Stimulated activated CD4-positive, alpha-beta T cell treated with anti-CD3 and anti-CD28 coated beads, TNF-alpha, amount 100 ng/mL, for 48 hours (primary cell): ENCODE measurements at places on chromosomes 3 and 15.
A peak's percentile ranks its signal among the peaks of the same experiment; 100 is the strongest.

GRCh38 chr3:161296814-161297213 lies 74.5 kb downstream of the SPTSSB start:
- no peak for DNase-seq

- no peak for DNase-seq
These were observed 40.3 kb downstream of the RPL39L start for GRCh38 chr3:187098923-187099512.

DNA sequence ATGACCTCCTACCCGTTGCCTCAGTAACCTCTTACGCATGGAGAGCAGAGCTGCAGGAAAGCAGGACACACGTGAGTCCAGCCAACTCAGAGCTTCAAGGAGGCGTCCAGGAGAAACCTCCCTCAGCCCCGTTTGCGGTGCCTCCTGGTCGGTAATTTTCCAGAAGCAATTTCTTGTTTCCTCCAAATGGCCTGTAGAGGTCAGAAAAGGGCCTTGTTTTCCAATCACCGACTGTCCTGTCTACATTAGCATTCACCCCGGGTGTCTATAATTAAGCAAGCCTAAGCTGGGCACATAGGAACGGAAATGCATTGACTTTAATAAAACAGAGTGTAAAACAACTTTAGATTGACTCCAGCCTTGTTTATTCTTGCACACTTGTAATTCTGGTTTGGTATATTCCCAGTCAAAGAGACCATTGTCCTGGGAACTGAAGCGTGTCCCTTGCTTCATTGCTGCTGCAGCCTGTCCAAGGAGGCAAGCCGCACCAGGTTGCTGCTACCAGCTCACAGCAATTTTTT lies 836.2 kb downstream of the AGBL1 start:
- DNase-seq: no peak

DNA sequence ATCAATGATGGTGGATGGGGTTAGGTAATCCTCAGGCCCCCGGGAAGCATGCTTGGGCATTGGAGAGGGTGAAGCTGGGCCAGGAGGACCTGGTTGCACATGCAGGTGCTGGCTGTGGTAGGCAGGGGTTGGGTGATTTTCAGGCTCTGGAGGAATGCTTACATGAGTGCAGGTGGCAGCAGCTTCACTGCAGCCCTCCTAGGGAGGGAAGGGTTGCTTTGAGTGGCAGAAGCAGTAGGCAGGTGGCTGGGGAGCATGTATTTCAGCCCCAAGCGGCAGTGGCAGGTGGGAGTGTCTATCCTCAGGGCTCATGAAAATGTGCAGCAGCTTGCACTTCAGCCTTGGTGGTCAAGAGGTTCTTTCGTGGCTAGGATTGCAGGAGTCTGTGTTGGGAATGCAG lies 230.0 kb upstream of the CTNNB1 start:
- DNase-seq: no peak

DNA sequence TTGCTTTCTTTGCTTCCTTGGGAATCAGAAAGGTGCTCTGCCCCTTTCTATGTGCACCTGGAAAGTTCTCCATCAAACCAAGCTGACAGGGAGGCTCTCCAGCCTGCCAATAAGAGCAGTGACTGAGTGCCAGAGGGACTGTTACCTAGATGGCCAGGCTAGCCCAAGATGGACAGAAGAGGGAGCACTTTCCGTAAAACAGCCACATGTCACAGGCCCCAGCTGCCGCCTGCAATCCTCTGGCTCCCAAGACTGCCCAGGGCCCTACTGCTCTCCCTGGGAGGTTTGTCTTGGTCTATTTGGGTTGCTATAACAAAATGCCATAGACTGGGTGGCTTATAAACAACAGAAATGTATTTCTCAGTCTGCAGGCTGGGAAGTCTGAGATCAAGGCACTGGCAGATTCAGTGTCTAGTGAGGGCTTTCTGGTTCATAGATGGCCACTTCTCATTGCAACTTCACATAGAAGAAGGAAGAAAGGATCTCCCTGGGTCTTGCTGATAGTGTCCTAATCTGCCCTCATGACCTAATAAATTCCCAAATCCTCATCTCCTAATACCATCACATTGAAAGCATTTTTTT lies 72.3 kb downstream of the TAMM41 start:
- no peak for DNase-seq

DNA sequence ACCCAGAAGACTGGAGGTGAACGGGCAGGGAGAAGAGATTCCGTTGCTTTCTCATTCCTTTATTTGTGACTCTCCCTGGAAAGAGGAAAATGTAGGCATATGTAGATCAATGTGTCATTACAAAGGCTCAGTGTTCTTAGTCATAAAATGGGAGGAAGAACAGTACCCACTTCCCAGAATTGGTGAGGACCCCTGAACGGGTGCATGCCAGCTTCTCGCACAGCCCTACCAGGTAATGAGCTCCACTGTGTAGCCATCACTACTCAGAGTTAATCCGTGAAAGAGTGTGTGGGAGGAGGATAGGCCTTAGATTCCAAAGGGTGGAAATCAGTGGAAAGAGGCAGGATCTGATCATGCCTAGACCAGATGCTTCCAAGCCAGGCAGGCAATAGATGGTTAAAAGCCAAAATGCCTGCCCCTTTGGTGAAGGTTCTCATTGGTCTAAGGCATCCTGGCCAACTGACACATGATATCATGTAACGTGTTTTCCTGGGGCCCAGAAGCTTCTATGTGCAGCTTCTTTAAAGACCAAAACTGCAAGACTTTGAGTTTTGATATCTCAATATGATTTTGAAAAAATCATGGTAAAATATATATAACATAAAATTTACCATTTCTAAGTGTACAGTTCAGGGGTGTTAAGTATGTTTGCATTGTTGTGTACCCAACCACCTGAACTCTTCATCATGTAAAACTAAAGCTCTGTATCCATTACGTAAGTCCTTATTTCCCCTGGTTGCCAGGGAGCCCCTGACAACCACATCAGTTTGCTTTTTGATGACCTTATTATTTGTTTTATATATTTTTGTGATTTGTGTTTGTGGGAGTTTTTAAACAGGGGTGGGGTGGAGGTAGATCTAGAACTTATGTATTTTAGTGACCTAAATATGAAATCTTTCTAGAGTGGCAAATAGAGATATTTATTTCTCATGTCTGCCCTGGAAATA lies 402.2 kb upstream of the CFAP20DC start:
- no peak for DNase-seq

DNA sequence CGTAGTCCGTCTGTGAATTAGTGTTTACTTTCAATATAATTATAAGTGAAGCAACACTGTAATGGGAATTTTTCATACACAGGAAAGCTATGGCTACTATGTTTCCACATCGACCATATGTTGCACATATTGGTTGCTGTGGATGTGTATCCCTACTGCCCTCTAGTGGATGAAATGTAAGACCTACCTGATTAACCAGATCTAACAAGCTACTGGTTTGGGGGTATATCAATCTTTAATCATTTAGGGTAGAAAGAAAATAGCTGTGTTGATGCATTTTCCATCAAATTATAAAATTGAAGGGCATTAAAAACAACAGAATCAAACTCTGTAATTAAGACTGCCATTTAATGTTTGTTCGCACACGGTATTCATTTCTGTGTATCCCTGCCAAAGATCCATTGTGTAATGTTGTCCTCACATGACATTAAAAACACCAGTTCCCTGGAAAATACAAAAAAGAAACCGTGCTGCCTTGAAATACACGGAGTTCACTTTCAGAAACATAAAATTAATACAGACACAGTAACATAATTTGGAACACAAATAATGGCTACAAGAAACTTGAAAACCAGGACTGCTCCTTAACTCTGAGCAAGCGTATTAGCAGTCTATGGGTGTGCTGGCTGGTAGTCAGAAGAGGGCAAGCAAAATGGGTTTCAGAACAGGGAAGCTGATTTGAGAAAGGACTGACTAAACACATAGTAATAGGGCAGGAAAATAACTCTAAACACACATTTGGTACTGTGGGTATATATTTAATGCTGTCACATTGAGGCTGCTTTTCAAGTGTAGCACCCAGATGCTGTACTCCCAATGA lies 125.1 kb downstream of the TIGIT start:
- DNase-seq: no peak

DNA sequence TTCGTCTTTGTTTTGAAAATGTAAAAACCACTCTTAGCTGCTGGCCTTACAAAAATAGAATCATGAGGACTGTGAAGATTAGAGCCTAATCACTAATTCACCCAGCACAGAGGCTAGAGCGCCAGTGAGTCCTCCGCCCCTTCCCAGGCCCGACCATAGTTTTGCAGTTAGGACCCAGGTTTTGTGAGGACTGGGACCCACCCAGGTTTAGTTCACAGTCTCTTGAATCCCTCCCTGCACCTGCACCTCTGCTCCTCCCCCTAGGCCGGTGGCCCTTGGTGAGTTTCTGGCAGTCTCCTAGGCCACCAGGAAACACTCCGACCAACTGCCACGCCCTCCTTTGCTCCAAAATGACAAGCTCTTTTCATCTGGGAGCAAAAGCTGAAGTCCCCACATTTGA lies 136.0 kb upstream of the CCDC54 start:
- no peak for DNase-seq

- no peak for DNase-seq
These were observed 66.6 kb downstream of the GAP43 start for GRCh38 chr3:115689928-115690327.

- DNase-seq: no peak
These were observed 1.6 kb downstream of the SKOR1 start for GRCh38 chr15:67826717-67827561.

GRCh38 chr3:184168363-184169120 lies 6.1 kb upstream of the AP2M1 start:
- DNase-seq: no peak

DNA sequence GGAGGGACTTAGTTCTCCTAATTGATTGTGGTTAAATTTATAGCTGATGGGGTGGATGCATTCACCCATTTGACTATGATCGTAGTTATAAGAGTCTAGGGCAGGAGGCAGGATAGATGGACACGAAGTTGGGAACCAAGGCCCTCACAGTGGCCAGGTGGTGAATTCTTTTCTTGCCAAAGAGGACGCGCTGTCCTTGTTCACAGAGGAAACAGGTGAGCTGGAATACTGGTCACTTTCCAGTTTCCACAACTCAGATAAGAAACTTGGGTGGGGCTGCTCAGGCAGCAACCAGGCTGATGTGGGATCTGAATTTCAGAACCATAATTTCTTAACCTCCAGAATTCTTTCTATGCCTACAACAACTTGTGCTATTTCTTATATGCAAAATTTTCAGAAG lies 34.0 kb upstream of the ICE2 start:
- DNase-seq: no peak

DNA sequence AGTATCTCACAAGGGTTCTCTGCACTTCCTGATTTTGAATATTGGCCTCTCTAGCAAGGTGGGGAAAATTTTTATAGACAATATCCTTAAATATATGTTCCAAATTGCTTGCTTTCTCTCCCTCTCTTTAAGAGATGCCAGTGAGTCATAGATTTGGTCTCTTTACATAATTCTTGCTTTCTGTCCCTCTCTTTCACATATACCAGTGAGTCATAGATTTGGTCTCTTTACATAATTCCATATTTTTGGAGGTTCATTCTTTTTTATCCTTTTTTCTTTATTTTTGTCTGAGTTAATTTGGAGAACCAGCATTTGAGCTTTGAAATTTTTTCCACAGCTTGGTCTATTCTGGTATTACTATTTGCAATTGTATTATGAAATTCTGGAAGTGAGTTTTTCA lies 77.7 kb upstream of the NUDT16 start:
- DNase-seq: no peak

GRCh38 chr15:74983725-74984231 lies 11.6 kb upstream of the SCAMP5 start:
- DNase-seq: peak; percentile 66

DNA sequence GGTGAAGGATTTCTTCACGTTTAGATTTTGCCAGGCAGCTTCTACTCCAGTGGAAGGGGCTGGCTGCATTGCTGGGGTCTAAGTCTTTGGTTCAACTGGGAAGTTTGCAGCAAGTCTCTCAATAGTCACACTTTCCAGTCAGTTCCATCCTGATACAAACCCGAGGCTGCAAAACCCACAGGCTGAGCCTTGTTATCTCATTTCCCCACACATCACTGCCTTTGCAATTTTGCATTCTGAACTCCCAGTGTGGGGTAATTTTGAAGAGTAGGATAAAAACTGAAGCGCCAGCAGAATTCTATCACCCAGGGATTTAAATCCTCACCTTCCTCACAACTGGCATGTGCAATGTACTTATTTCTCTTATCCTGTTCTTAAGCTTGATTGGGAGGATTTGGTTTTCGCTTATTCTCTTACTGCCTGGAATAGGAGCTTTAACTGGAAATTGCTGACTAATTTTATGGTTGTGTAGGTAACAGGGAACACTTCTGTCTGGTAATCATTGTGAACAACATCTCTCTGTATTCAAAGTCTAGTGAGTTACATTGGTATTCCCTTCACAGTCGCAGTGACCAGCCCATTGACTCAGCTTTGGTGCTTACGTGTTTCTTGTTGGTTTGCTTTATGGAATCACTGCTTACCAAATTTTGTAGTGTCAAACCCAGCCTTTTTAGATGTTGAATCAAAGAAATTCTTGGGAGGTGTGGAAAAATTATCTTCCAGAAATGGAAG lies 142.0 kb upstream of the TOPAZ1 start:
- DNase-seq: no peak

- no peak for DNase-seq
These were observed 38.2 kb downstream of the SPATA12 start for GRCh38 chr3:57098418-57099310.

DNA sequence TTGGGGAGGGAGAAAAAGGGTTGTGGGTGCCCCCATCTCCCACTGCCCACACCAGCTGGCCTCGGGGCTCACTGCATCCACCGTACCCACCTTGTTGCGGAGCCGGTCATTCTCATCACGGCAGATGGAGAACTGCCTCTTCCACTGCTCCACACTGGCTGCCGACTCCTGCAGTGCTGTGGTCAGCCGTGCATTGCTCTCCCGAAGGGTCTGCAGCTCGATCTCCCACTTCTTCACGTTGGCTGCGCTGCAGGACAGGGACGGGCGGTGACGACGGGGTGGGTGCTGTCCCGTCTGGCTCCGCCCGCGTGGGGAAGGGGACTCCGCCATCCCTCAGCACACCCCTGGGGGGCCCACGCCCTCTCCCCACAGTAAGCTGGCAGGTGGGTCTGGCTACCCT lies 45.1 kb downstream of the WHAMM start:
- DNase-seq: no peak

DNA sequence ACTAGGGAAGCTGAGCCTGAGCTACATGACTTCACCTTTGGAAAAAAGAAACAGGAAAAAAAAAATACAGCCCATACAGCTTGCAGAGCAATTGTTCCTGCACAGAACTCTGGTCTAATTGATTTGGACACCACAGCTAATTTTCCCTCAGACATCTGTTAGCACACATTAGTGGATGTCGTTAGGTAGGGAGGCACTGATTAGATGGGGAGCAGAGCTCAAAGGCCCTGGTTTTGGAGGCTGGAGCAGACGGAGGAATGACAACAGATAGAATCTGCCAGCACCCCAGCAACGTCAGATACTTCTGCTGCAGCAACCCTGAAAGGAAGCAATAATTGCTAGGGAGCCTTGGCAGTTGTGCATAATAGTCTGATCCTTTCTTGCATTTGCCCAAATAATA lies 398.9 kb downstream of the LSAMP start:
- DNase-seq: no peak

DNA sequence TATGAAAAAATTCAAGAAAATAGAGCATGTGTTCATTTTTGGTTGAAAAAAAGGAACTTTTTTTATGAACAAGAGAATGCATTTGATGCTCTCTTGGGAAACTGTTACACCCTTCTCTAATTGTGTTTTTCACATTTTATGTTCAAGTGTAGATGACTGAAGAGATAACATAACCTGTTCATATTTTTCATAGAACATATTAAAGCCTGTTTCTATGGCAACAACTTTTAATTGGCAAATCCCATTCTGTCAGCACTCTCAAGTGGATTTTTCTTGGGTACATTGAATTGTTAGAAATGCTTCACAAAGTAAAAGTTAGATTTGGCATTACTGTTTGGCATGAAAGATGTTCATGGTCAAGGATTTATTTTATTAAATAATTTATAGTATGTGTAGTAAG lies 117.5 kb downstream of the MBNL1 start:
- no peak for DNase-seq
